ENCODE measurements at places on chromosomes 3 and 15.

- DNase-seq: no peak
Measured at GRCh38 chr15:94286583-94286982, 55.2 kb downstream of the MCTP2 start.

DNA sequence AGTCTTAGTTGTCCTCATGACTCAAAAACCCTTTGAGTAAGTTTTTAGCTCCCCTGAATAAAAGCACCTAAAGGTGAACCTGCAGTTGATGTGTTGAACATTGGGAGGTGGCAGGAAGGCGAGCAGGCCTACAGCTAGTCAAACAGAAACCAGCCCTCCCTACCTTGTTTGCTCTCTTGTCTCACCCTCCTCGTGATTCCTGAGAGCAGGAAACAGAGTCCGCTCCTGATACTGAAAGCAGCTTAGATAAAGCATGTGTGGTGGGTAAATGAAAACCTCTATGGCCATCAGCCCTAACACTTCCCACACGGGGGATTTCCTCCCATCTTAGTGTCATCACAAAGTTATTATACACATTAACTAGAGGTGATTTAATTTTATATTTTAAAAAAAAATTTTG lies 21.8 kb upstream of the CLDN18 start:
- no peak for DNase-seq

- no peak for DNase-seq
Measured at GRCh38 chr15:66740802-66741201, 38.8 kb downstream of the SMAD6 start.

GRCh38 chr3:34929036-34929435 lies 710.3 kb upstream of the ARPP21 start:
- no peak for DNase-seq

GRCh38 chr3:106249159-106249558 lies 380.3 kb upstream of the CBLB start:
- no peak for DNase-seq

DNA sequence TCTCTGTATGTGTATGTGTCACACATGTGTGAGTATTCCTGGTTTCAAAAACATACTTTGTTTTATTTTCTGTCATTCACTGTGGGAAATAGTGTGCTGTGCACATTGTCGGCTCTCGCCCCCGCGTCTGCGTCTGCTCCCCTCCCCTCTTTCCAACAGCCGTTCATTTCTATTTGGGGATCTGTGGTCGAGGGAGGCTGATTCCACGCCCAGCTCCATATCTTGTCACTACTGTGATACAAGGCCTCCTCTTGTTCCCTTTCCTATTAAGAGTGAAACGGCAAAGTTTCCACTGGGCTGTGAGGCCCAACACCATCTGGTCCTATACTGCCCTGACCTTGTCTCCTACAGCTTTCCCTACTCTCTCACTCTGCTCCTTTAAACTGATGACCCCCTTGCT lies 172.5 kb upstream of the LRIG1 start:
- no peak for DNase-seq

DNA sequence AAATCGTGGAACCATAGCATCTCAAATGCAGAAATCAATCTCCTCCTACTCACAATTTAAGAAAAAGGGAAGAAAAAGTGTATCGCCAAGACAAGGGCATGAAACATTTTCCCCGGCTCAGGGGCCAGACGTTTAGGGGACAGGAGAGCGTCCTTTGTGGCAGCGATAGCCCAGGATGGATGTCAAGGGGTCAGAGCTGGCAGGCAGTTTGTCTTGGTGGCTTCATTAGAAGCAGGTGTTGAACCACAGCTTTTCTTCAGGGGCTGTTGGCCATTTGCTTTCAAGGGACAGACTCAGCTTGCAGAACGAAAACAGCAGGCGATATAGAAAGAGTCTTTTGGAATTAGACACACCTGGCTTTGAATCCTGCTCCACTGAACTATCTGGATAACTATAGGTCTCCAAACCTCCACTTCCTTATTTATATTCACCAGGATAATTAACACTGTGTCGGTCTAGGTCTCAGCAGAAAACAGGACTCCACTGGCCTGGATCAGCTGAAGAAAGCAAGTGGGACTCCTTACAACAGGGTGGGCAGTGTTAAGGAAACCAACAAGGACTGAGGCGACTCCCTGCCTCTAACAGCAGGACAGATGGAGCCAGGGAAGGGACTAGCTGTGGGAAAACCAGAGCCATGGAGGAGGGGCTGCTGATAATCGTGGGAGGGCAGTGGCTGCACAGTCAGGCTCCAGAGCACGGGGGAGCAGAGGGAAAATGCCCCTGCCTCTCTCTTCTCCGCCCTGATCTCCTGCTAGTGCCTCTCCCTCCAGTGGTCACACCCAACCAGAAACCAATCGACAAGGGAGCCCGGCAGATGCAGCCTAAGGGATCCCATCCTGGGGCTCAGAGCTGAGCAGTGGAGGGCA lies 123.6 kb downstream of the LIPC start:
- DNase-seq: no peak

- DNase-seq: no peak
Measured at GRCh38 chr15:68205954-68206539, 915 bp upstream of the CALML4 start.

DNA sequence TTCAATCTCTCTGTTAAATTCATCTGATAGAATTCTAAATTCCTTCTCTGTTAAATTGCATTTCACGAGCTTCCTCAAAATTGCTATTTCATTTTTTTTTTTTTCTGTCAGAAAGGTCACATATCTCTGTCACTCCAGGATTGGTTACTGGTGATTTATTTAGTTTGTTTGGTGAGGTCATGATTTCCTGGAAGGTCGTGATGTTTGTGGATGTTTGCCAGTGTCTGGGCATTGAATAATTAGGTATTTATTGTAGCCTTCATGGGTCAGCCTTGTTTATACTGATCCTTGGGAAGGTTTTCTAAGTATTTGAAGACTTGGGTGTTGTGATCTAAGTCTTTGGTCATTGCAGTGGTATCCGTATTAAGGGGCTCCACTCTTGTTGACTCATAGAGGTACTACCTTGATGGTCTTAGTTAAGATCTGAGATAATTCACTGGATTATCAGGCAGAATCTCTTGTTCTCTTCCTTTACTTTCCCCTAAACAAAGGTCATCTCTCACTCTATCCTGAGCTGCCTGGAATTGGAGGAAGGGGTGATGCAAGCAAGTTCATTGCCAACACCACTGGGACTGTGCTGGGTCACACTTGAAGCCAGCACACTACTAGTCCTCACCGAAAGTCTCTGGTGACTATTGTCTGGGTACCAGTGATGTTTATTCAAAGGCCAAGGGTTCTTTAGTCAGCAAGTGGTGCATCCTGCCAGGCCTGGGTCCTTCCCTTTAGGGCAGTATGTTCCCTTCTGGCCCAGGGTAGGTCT lies 231.1 kb downstream of the GBE1 start:
- DNase-seq: no peak

- no peak for DNase-seq
Measured at GRCh38 chr3:31572236-31573004, 39.7 kb downstream of the STT3B start.

- DNase-seq: no peak
Measured at GRCh38 chr15:63953524-63953923, 92.8 kb downstream of the DAPK2 start.

DNA sequence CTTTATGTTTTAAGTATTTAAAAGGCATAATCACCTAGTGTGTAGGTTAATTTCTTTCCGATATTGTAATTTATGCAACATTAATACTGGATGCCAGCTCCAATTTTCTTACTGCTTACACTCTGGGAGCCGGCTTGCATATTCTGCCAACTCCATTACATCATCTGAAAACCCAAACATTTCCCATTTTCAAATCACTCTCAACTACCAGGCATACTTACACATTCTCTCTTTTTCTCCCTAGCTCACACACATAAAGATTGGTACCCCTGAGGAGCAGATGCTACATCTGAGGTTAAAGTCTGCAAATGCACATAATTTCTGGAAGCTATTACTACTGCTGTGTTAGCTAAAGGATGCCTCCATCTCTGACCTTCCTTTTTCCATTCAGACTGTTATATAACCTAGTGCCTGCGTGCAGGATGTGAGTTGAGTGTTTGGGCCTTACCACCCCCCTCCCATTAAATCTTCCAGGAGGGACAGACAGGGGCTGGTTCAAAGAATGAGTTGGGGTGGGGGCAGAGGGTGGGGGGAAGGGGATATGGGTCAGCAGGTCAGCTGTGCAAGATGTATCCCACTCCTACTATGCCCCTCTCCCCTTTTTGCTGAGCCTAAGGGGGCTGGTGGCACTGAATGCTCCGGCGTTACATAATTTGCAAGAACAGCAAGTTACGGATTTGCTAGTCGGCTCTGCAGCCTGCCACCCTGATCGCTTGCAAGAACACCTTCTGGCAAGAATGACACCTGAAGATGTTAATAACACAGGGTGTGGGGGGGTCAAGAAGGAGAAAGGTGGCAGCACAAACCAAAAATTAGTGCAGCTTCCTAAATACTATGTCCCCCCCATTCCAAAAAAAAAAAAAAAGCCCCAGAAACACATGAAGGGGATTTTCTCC lies 2.5 kb downstream of the RORA start:
- no peak for DNase-seq

DNA sequence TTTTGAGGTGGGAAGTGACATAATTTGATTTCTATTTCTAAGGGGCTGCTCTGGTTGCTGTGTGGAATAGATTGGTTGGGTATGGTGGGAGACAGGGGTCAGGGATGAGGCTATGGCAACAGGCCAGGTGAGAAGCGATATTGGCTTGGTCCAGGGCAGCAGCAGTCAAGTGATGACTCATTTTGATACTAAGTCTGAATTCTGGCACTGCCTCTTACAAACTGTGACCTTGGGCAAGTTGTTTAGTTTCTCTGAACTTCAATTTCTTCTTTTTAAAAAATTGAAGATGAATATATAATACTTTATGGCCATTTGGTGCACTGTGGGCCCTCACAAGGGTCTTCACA lies 40.4 kb upstream of the CLSTN2 start:
- DNase-seq: no peak

DNA sequence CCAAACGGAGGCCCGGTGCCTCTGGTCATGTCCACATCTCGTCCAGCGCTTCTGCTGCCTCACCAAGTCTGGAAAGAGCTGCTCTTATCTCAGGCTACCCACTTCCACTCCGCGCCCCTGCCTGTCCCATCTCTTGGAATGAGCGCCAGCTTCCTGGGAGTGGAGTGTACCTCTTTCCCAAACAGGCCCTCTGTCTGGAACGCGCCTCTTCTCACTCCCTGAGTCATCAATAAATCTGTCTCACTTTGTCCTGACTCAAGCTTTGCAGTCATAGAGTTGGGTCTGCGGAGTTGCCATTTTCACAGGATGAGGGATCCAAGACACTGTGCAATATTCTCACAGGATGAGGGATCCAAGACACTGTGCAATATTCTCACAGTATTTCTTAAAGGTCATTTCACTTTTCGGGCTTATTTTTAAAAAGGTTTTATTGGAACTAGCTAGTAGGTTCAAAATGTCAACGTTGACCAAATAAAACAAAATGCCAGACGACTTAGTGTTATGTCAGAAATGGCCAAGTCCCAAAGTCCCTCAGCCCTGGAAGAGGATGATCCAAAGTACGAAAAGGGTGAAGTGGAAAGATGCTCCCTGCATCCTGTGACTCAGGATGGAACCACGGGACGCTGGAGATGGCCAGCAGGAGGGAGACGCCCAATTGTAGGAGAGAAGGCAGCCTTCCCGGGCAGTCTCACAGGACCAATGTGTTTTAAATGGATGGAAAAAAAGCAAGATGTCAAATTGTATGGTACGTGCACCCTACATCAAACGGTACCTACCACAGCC lies 81.1 kb downstream of the CHSY1 start:
- DNase-seq: no peak

GRCh38 chr3:80734483-80734882 lies 966.7 kb upstream of the ROBO1 start:
- peak; percentile 48 for DNase-seq

DNA sequence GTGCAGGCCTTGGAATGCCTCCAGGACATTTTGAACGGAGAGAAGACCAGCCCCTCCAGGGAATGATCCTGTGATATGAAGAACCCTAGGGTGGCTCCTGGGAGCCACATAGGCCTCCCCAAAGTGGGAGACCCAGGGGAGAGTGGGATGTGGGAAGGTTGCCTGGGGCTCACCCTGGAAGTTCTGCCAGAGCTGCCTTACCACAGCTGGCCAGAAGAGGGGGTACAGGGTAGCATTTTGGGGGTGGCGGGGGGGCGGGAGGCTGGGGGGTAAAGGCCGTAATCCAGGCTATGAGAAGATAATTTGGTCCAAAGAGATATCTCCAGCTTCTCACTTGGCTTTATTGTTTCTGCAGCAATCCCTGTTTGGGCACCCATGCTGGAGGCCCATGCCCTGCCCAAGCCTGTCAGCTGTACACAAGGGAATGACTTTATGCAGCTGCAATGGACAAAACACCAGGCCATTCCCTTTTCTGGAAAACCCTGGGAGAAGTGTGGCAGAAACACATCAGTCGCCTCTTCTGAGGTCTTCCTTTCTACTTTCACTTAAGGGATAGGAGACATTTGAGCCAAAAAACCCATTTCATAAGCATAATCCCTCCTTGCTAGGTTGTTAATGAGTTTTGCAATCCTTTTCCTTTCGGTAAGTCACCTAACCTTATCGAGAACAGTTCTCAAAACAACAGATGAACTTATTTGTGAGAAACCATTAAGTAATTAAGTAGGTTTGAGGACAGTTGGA lies 11.0 kb upstream of the MUSTN1 start:
- DNase-seq: no peak

- no peak for DNase-seq
Measured at GRCh38 chr3:42209917-42210316, 56.1 kb downstream of the CCK start.

DNA sequence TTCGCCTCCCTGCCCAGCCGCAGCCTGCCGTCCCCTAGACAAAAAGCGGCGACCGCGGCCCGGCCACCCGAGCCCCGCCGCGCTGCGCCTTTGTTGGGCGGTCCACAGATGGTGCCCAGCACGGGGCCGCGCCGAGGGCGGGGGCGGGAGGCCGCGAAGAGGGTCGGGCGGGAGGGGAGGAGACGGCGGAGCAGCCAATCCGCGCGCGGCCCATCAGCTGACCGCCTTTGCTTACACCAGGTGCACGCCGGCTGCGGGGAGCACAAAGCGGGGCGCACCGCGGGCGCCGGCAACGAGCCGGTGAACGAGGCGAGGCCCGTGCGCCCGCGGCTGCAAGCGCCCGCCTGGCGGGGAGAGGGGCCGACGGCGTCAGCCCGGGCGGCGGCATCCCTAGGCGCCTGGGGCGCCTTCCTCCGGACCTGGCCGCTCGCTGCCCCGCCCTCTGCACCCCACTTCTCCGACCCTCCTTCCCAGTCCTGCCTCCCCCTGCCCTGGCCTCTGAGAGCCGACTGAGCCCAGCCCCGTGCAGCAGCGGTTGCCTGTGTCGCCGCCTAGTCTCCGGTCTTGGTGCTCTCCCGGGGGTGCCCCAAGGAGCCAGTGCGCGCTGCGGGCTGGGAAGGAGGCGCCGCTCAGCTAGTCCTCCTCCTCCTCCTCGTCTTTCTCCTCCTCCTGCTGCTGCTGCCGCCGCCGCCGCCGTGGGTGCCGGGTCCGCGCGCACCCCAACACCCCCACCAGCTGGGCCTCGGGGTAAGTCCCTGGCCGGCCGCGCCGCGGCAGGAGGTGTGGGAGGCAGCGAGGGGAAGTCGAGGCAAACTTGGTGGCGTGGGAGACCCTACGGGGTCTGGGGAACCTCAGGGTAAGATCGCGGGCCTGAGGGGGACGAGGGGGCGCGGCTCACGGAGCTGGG lies at the start of gene LRRN1:
Gene LRRN1, plus strand, starts transcription at position 259 of the 907 bp plus-strand sequence. CDS start 45,211 bp downstream, outside the sequence.
- no peak for DNase-seq

GRCh38 chr3:84717894-84718293 lies 240.9 kb upstream of the CADM2 start:
- DNase-seq: no peak

Data from pulmonary artery endothelial cell (primary cell).